ENCODE measurements at places on chromosomes 7 and 10.

GRCh38 chr10:127919418-127920271, 12.7 kb downstream of the PTPRE start:
- DNase-seq, result no peak

DNA sequence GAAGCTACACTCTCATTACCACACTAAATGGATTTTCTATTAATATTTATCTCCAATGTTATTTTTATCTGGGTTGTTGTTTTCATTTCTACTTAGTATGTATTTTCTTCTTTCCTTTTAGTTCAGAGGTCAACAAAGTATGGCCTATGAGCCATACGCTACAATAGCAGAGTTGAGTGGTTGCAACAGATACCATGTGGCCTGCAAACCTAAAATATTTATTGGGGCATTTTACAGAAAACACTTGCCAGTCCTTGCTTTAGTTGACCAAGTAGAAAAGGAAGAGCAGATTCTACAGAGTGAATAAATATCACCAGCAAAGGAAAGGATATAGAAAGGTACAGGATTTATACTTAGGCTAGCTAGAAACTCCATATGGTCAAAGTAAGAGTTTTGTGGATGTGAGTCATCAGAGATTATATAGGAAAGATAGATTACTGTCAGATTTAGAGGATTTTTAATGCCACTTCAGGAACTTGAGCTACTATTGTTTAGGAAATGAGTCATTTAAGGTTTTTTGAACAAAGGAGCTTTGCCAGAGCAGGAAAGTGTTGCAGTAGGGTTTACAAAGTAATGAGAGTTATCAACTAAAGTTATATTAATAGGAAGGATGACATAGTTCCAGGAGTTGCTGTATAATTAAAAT, 323.3 kb upstream of the KAT6B start:
- no peak for DNase-seq

GRCh38 chr10:74099836-74100235, 50.8 kb downstream of the AP3M1 start:
- DNase-seq, result no peak

GRCh38 chr7:107049480-107049879, 5.0 kb downstream of the PRKAR2B start:
- DNase-seq, result no peak

- DNase-seq, result no peak
Observed at GRCh38 chr10:102069071-102069470, 3.9 kb downstream of the HPS6 start.

- DNase-seq, result no peak
Observed at GRCh38 chr7:39950473-39951225, 593 bp downstream of the CDK13 start.

GRCh38 chr7:31729195-31729804, 42.3 kb downstream of the PPP1R17 start:
- DNase-seq, result no peak

DNA sequence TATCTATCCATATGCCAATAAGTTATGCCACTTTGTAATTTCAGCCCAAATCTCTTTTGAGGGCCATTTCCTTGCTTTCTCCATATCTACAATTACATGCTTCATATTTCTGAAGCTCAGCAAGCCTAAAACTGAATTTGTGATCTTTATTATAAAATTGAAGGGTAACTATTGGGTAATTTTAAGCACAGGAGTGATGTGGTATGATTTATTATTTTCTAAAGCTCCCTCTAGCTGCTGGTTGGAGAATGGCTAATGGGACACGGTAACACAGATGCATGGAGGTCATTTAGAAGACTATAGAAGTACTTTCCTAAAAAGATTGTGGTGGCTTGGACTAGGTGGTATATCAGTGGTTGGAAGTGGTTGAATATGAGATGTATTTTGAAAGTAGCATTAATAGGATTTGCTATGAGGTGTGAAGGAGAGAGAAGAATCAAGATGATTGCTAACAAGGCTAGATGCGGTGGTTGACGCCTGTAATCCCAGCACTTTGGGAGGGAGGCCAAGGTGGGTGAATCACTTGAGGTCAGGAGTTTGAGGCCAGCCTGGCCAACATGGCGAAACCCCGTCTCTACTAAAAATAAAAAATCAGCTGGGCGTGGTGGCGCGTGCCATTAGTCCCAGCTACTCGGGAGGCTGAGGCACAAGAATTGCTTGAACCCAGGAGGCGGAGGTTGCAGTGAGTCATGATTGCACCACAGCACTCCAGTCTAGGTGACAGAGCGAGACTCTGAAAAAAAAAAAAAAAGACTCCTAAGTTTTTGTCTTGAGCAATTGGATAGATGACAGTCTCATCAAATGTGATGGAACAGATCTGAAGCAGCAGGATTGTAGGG, 13.9 kb downstream of the KLHDC10 start:
- DNase-seq, result no peak

DNA sequence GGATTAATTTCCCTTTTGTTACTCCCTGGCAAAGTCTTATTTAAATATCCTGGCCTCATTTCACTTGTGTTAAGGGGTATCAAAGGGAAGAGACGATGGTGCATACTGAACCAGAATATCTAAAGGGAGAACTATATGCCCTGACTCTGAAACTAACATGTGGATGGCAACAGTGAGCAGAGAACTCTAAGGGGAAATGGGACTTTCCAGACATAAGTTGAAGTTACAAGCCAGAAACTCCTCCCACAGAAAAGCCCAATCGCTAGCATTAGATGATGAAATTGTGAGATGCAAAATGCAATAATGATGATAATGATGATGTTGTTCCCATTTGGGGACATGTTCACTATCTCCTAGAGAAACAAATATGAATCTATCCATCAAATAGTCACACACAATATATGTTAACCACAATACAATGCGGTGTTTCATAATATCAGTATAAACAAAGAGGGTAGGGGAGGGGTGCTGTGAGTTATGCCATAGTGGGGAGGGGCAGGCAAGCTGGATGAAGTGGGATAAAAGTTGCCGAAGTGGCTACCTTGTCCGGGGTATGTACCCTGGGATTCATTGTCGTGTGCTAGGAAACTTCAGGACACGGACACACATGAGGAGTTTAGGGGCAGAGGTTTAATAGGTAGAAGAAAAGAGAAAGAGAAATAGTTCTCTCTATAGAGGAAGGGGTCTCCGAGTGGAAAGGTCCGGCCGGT, 37.1 kb downstream of the TMEM229A start:
- no peak for DNase-seq

GRCh38 chr7:16223963-16224707, 197.2 kb downstream of the CRPPA start:
- DNase-seq, result no peak

DNA sequence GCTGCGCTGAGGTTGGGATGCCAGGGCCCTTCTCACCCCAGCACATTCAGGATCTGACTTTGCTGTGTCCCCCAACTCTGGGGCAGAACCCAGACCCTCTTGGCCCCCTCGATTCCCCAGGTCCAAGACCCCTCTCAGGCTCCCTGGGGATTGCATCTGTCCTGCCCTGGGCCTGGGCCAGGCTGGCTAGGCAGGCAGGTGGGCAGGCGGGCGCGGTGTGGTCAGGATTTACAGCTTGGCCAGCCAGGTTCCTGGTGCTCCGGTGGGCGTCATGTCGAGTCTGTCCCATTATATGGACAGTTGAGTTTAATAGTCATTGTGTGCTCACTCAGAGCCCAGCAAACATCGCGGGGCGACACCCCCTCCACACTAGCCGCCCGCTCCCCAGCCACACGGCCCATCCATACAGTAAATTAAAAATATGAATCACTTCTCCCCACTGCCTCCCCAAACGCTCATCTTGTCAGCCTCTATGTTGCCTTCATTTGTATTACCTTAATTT, 23.5 kb downstream of the POLL start:
- DNase-seq, result no peak

GRCh38 chr7:132072165-132072564, 504.1 kb downstream of the PLXNA4 start:
- DNase-seq, result no peak
